ENCODE measurements at places on chromosomes 12 and 14.
A peak's percentile ranks its signal among the peaks of the same experiment; 100 is the strongest.

DNA sequence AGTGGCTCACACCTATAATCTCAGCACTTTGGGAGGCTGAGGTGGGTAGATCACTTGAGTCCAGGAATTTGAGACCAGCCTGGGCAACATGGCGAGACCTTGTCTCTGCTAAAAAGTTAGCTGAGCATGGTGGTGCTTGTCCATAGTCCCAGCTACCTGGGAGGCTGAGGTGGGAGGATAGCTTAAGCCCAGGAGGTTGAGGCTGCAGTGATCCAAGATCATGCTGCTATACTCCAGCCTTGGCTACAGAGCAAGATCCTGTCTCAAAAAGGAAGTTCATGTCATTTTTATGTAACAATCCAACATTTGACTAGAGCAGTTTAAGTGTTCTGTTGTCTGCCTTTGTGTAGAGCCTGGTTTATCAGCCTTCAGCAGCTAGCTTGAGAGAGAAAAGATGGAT, 6.2 kb downstream of the OXA1L start:
- no peak overlapping the region for H3K27ac ChIP-seq
- no peak overlapping the region for H3K4me3 ChIP-seq
- peaks cover 9% of the 10 kb centered on the region for H3K4me1 ChIP-seq
- H3K36me3 ChIP-seq = peaks cover 32% of the 10 kb centered on the region

- H3K36me3 ChIP-seq = no peaks in the 10 kb centered on the region
- H3K27me3 ChIP-seq = no peaks in the 10 kb centered on the region
- DNase-seq = peak; percentile 57
- peaks cover 71% of the 10 kb centered on the region for H3K4me1 ChIP-seq
- H3K4me3 ChIP-seq = no peak overlapping the region
These were observed 1.7 kb downstream of the AJUBA start for GRCh38 chr14:22980672-22981089.

- H3K4me3 ChIP-seq = no peak overlapping the region
- no peak for DNase-seq
- H3K27me3 ChIP-seq = no peaks in the 10 kb centered on the region
- H3K36me3 ChIP-seq = no peaks in the 10 kb centered on the region
- no peak overlapping the region for H3K27ac ChIP-seq
These were observed 119.7 kb upstream of the HIF1A start for GRCh38 chr14:61575551-61576150.

DNA sequence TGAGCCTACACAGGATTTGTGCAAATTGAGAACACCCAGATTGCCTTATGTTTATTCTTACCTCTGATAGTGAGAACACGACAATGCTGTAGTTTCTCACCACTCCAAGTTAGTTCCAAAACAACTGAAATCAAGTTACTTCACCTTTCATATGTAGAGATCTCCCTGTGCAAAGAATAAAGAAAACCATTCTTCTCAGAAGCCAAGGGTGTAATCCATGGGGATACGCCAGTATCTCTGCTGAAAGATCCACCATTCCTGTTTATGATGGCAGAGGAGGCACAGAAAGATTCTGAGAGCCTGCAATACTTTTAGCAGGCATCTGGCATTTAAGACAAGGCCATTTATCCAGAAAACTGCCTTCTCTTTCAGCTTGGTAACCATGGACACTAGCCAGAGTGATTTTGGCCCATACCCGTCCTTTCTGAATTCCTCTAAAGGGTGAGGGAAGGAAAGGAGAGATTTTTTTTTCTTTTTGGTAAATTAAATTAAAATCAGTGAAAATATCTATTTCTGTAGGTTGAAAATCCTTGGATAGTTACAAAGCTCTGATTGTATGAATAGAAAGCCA, 355.4 kb upstream of the FAR2 start:
- H3K36me3 ChIP-seq = no peaks in the 10 kb centered on the region
- H3K27ac ChIP-seq = no peak overlapping the region
- H3K4me3 ChIP-seq = no peak overlapping the region
- no peaks in the 10 kb centered on the region for H3K27me3 ChIP-seq
- H3K4me1 ChIP-seq = no peaks in the 10 kb centered on the region
- DNase-seq = no peak

GRCh38 chr12:77354766-77355362, 289.5 kb upstream of the E2F7 start:
- H3K27me3 ChIP-seq = no peaks in the 10 kb centered on the region
- no peaks in the 10 kb centered on the region for H3K4me1 ChIP-seq
- no peaks in the 10 kb centered on the region for H3K36me3 ChIP-seq
- no peak for DNase-seq
- H3K27ac ChIP-seq = no peak overlapping the region
